ENCODE measurements at places on chromosomes 11 and 22.

DNA sequence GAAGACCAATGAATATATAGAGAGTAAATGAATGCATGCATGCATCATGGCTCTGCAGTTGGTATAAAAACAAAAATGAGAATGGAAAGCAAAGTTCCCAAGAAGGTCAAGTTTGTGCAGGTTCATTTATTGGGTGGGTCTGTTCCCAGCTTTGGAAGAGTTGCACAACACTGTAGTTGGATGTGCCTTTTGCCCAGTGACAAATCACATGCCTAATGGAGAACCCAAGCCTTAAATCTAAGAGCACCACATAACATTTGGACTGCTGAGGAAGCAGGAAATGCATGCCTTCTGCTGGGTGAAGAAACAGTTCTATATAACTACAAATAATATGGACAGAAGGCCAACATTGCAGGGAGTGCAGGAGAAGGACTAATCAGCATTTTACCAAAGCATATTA lies 30.6 kb downstream of the PRCP start:
- no peak for DNase-seq

DNA sequence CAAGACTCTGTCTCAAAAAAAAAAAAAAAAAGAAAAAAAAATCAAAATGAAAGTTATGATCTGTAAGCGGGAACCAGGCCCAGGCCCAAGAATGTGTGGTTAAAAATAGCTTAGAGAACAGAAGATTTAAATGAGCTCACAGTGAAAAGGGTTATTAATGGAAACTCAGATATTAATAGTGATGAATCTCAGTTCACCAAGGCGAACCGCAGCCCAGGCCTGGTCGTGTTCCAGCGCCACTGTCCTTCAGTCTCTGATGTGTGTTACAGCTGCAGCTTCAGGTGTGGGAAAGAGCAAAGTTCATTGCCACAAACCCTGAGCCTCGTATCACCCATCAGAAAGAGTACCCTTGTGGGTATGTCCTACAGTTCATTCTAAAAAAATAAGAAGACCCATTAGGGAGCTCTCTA lies 107.1 kb downstream of the GAB2 start:
- DNase-seq: peak; percentile 65

- DNase-seq: no peak
Measured at GRCh38 chr22:37744589-37744988, 47.7 kb downstream of the TRIOBP start.

DNA sequence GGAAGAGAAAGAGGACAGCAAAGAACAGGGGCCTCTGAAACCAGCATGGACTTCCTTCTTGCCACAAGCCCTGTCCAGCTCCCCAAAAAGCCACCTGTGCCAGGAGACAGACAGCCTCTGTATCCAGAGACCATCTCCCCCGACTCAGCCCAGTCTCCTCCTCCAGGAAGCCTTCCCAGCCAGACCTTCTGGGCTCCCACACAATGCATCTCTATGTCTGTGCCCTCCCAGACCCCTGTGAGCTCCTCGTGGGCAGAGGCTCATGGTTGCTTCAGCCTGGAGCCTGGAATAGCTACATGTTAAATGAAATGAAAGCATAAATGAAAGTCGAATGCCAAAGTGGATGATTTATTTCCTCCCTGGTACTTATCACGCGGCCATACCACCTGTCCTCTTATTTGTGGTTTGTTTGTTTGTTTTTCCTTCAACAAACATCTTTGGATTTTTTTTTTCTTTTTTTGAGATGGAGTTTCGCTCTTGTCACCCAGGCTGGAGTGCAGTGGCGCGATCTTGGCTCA lies 7.3 kb upstream of the ARAP1 start:
- DNase-seq: no peak

DNA sequence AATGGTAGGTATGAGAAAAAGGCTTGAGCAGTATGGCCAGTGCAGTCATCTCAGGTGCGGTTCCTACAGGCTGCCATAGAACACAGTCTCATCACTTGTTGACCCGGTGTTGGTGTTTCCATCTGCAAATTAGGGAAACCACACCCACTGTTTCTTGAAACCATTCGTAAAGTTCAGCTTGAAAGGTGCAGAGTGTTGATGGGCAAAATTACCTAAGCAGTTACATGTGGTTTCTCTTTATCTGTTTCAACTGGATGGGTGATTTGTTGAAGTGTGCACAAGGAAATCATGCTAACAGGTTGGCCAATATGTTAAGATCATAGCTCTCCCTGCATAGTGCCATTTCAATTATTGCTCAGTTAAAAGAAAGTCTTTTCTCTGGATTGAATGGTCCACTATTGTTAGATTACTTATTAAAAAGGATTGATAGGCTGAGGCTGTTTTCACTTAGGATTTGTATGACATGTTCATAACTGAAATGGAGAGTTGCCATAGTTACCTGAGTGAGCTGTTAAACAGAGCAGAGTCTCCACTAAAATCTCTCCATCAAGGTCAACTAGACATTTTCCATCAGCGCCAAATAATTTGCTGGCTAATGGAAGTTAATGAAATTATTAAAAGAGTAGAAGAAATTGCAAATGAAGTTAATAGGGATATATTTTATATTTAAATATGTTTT lies 203.1 kb upstream of the MTMR2 start:
- no peak for DNase-seq

DNA sequence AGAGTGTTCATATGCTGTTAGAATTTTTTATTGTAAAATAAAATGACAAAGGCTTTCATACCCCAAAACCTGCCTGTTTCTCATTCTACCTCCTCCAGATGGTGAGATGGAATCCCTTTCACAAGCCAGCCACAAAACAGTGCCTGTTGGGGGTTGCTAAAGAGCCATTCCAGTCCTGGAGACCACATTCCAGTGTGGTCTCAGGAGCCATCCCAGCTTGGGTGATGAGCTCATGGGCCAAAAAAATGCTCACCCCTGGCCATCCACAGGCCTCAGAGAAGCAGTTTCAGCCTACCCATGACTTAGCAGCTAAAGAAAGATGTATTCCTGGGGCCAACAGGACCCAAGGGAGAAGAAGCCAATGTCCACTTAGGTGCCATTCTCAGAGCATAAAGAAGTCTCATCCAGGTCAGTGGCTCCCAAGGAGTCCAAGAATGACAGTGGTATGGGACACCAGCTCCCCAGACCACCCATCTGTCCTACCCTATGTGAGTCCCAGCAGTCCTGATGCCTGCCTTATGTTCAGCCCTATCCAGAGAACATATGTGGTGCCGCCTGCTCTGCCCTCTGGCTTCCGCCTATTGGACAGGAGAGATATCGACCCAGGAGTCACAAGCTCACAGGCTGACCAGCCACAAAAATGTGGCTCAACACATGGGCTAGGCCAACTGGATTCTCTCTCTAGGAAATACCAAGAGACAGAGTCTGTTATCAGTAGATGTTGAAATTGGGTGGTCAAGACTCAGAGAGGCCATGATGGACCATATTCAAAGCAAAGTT lies 26.4 kb downstream of the C11orf91 start:
- peak; percentile 93 for DNase-seq

- peak; percentile 10 for DNase-seq
Measured at GRCh38 chr11:121467965-121468364, 15.2 kb upstream of the SORL1-AS1 start.

DNA sequence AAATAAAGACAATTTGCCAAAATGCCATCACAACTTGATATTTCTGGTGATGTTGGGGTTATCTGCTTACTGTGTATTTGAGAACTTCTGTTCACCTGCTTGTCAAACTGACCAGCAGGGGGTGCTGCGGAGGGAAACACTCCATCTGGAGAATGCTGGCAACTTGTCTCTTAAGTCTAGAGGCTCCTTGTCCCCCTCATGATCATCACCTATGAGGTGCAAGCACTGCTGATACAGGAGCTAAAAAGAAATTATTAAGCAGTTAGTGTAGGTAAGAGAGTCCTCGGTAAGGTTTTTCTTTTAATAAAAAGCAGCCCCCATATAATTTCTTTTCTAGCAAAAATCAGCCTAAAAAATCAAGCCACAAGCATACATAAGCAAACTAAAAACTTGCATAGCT lies 32.7 kb upstream of the GLYATL1B start:
- peak; percentile 47 for DNase-seq

DNA sequence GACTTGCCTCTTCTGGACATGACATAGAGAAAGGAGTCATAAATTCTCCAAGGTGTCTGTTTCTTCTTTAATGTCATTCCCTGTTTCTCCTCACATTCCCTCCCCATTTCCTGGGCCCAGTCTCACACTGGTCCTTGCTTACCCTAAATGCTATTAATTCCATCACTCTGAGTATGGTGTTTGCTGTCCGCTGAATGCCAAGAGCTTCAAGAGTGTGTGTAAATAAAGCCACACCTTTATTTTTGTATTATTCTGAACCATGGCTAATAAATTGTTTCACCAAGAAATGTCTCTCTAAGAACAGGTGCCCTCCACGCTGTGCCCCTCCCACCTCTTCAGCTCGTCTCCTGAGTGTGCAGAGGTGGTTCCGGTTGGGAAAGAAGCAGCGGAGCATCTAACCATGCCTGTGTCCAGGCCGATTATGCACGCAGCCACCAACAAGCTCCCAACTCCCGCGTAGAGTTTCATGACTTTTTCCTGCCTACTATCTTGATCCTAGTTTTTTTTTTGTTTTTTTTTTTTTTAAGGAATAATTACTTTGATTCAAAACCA lies 8.6 kb downstream of the TMEM121B start:
- no peak for DNase-seq

DNA sequence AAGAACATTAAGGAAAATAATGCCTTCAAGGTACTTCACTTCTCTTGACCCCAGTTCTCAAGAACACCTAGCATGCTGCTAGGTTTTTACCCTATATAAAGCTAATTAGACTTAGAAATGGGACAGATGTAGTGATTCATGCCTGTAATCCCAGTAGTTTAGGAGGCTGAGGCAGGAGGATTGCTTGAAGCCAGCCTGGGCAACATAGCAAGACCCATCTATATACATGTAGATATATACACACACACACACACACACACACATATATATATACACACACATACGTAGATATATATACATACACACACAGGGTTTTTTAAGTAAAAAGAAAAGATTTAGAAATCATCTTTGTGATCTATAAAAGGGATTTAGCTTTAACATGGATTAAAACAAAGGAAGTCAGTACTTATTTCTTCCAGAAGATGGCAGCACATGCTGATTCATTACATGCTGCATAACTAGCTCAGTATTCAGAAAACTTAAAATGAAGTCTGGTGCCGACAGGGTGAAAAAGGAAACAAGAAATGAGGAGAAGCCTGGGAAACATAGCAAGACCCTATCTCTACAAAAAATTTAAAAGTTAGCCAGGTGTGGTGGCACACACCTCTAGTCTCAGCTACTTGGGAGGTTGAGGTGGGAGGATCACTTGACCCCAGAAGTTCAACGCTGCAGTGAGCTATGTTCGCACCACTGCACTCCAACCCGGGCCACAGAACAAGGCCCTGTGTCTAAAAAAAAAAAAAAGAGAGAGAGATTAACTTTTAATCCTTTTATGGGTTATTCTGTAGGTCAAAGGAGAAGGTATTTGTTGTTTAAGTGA lies 28.5 kb upstream of the RBX1 start:
- DNase-seq: peak; percentile 58

- DNase-seq: no peak
Measured at GRCh38 chr11:7160814-7161489, 72.2 kb downstream of the RBMXL2 start.

DNA sequence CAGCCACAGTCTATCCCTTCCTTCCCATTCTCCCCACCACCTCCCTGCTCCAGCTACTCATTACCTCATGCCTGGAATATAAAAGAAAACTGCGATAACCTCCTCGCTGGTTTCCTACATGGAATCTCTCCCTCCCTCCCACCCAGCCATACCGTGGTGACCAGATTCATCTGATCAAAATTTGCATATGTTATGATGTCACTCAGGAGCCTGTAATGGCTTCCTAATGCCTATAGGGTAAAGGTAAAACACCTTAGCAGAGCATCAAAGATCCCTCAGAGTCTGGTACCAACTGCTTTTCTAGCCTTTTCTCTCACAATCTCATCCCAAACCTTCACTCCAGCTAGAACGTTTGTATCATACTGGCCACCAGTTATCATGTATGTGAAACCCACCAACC lies 19.6 kb downstream of the RTN4RL2 start:
- no peak for DNase-seq

DNA sequence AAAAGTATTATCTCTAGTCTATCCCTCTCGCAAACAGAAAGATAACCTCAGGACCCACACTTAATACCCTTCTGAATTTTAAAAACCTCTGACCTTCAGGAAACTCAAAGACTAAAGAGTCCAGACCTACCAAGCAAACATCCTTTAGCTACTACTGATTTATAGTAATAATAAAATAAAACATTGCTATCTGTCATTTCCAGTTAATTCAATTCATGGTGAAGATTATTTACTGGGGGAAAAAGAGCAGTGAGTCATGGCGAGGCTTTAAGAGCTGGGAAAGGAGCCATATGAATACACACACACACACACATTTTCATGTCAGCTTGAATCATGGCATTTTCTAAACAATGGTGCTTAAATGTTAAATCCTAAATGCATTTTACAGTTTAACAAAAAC lies 87.1 kb downstream of the FAM76B start:
- DNase-seq: peak; percentile 93

GRCh38 chr11:1218256-1218787 lies 4.5 kb upstream of the MUC5B start:
- no peak for DNase-seq

DNA sequence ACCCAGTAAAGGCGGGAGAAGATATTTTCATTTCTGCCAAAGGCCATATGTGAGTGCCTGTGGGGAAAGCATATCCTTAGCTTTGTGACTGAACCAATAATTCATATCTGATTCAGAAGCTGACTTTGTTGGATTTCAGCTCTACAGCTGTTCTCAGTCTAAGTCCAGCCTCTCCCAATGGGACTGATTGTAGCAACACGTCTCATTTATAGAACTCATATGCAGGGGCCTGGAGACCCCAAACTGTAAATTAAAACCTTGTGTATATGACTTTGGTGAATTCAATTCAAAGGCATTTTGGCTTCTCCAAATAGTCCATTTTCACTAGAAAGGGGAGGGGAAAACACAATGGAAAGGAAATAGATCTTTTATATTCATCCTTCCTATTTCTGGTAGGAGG lies 250.4 kb upstream of the SORL1-AS1 start:
- no peak for DNase-seq

DNA sequence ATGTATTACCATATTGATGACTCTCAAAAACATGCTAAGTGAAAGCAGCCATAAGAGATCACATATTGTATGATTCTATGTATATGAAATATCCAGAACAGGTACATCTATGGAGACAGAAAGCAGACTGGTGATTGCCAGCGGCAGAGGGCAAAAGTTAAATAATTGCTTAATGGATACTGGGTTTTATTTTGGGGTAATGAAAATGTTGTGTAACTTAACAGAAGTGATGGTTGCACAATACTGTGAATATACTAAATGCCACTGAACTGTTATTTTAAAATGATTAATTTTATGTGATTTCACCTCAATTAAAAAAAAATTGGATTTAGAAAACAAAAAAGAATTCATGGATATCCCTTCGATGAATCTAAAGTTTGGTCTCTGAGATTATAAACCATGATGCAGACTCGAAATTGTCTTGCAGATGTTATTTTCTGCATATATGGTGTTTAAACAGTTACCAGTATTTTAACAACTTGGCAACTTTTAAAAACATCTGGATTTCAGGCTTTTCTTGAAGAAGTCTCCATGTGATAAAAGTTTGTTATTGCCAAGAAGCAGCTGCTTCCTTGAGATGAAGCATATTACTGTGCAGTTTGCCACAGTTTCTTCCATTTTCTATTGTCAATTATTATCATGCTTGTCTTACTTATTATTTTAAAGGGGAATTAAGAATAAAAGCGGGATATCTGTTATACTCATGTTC lies 38.1 kb downstream of the LARGE2 start:
- DNase-seq: no peak

- no peak for DNase-seq
Measured at GRCh38 chr11:79768343-79768742, 327.5 kb upstream of the TENM4 start.

- DNase-seq: peak; percentile 16
Measured at GRCh38 chr11:109808569-109808968, 284.6 kb upstream of the ZC3H12C start.
